ENCODE measurements at places on chromosomes 2 and 18.

GRCh38 chr2:181193550-181193949 lies 213.1 kb downstream of the UBE2E3 start:
- DNase-seq = no peak

- no peak for DNase-seq
Observed at GRCh38 chr2:168730344-168730743, 72.1 kb upstream of the NOSTRIN start.

DNA sequence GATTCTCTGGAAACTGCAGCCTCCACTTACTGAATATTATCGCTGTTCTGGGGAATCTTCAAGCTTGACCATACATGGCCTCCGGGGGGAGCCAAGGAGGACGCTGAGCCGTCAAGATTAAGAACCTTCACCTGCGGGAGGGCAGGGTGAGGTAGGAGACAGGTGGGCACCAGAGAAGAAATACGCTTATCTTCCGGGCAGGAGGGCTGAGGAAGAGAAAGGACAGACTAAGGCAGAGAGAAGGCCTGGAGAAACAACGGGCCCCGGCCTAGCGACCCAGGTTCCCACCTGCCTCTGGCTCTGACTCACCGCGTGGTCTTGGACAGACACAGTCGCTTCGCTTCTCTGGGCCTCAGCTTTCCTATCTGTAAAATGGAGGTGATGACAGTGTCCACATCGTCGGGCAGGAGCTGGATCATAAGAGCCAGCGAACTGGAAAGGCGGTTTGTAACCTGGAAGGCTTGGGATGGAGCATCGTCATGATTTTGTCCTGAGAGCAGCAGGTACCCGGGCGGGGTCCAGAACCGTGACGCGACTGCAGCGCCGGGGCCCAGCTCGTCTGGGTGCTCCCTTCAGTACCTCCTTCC lies 659 bp downstream of the ZNF142 start:
- DNase-seq = peak; percentile 18

- DNase-seq = no peak
Observed at GRCh38 chr2:6421138-6421730, 444.5 kb downstream of the CMPK2 start.

GRCh38 chr18:9906481-9906880 lies 7.3 kb upstream of the VAPA start:
- no peak for DNase-seq

DNA sequence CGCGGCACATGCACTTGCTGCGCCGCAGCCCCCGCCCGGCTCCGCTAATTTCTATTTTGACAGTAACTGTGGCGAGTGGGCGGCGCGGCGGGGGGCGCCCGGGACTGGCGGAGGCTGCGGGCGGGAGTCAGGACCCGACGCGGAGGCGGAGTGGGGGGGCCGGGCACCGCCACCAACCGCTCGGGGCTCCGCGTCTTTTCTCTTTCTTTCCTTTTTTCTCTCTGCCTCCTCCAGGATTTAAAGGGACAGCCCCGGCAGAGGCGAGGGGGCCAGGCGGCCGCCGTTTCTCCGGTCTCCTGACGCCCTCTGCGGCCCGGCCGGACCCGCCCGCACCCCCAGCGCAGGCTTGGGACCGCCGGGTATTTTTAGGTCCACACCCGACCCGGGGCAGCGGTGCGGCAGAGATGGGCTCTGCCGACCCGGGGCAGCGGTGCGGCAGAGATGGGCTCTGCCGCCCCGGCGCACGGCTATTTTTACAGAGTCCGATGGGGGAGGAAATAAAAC lies 460 bp upstream of the ZBTB7C start:
- no peak for DNase-seq

GRCh38 chr2:66582987-66583880 lies 148.3 kb downstream of the MEIS1 start:
- no peak for DNase-seq

GRCh38 chr2:17319090-17319489 lies 199.2 kb downstream of the RAD51AP2 start:
- no peak for DNase-seq

DNA sequence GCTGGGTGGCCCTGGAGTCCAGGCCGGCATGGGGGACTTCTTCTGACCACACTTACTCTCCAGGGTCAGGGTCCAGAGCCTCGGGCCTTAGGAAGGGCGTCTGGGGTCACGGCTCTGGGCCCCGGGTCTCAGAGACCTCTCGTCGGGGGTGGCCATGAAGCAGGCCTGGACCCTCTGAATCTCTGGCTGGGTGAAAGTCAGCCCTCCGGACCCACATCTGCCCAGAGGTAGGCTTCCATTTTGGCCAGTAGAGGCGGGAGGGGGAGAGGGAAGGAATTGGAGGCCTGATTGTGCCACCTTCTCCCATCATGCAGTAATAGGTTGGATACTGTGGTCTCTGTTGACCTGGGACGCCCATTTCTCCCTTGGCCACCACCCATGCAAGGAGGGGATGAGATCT lies 125.3 kb upstream of the GPC1 start:
- DNase-seq = no peak

- no peak for DNase-seq
Observed at GRCh38 chr18:74961596-74961995, 247.3 kb downstream of the PTGR3 start.

DNA sequence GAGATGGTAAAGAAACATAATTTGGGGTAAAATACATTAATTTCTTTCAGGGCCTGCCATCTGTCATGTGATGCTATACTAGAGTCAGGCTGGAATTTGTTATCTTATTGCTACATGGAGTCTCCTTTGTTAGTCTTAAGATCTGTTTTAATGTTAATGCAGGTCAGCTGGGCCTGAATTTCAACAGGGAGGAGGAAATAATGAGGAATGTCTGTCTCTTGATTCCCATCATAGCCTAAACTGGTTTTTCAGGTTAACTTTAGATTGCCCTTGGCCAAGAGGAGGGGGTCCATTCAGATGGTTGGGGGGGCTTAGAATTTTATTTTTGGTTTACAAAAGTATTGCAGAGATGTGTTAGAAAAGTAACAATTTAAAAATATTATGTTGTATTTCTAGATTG lies 19.0 kb upstream of the FEZ2 start:
- no peak for DNase-seq

DNA sequence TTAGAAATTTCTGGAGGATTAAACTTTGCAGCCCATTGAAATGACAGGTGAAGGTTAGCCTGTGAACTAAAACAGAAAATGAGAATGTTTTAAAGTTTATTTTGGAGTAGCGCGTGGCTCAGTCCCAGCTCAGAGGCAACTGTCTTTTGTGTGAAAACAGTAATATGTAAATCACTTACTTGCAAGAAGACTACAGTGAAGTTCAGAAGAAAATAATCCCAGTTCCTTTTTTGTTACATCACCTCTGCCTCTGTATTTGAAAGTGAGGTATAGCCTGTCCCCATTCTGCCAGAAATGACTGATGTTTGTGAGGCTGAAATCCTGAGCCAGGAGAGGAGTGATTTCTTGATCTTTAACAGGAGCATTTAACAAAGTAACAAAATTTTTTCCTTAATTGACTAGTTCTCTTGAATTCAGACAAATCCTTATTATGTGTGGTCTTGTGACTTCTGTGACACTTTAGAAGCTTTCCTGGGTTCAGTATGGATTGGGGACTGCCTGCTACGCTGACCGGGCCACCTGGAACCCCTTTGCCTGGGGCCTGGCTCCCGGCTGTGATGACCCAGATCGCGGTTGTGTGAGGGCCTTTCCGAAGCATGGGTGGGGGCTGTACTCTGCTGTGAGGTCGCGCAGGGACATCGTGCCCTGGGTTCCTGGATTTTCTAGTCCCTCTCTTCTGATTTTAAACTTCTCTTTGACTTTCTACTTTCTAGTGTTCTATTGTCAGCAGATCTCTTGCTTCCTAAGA lies 24.3 kb downstream of the TRAPPC12 start:
- DNase-seq = no peak

- DNase-seq = no peak
Observed at GRCh38 chr2:28002181-28002580, 111.7 kb downstream of the BABAM2 start.

DNA sequence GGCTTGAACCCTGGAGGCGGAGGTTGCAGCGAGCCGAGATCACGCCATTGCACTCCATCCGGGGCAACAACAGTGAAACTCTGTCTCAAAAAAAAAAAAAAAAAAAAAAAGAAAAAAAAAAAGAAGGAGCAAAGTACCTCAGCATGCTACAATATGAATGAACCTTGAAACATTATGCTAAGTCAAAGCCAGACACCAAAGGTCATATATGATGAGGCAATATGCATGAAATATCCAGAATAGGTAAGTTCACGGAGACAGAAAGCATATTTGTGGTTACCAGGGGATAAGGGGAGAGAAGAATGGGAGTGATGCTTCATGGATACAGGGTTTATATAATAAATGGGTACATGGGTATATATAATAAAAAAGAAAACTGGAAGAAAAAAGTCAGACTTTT lies 93.3 kb downstream of the PRELID3A start:
- no peak for DNase-seq

DNA sequence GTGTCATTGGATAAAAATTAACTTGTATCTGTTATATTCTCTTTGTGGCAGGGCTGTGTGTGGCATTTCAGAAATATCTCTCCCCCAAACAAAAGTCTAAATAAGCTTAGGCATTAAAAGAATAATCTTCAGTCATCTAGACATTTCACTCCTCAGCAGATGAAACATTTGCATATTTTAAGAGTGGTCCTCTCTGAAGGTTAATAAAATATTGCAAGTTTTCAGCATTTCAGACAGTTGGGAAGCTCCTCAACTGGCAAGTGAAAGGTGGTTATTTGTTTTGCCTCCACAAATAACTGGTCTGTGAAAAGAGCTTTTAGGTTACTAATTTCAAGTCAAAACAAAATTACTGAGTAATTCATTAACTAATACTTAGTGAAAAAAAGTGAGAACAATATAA lies 462.6 kb downstream of the EPHA4 start:
- no peak for DNase-seq

DNA sequence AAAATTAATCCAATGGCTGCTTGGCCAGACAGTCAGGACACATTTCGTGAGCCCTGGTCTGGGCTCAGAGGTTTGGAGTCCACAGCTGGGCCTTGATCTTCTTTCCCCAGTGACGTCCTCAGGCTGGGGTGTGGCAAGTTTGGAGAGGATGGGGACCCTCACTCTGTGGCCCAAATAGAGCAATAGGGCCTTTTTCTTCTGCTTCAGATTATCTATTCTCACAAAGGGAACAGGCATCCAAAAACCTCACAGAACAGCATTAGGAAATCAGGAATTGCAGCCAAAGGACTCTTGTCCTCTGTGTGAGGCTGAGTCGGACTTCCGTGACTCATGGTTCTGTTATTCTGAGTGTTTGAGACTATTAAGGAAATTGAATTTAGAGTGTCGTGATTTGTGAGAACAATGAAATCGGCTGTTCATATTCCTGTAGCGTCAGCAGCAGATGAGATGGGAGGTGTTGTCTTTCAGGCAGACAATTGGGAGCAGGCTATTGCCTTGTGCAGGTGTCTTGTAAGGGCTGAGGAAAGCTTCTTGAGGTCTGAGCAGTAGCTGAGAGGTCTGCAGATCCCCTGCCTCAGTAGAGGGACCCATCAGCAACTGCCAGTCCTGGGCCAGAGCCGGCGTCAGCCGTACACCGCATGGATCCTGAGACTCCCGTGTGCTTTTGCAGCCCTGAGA lies 113.8 kb downstream of the SH3RF3 start:
- DNase-seq = no peak

GRCh38 chr2:218815244-218815637 lies 16.4 kb downstream of the PRKAG3 start:
- no peak for DNase-seq

- no peak for DNase-seq
Observed at GRCh38 chr2:6924924-6925409, 7.8 kb downstream of the RNF144A start.

GRCh38 chr2:113220970-113221708 lies 47.4 kb downstream of the PSD4 start:
- DNase-seq = no peak

DNA sequence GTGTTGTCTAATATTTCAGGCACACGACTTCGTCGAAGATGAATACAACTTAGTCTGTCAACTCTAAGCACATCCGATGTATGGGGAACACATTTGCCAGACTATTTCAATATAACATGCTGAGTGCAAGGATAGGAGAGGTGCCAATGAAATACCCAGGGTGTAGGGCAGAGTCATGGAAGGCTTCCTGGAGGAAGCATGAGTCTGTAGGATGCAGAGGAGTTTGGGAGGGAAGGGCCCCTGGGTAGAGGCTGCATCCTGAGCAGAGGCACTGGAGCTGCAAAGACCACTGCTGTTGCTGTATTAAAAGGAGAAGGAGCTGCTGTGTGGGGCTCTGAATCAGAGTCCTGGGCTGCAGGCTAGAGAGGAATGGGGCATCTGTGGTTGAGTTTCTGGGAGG lies 89.9 kb downstream of the ASAP2 start:
- DNase-seq = no peak

- no peak for DNase-seq
Observed at GRCh38 chr18:64974391-64975125, 776.3 kb upstream of the CDH7 start.

DNA sequence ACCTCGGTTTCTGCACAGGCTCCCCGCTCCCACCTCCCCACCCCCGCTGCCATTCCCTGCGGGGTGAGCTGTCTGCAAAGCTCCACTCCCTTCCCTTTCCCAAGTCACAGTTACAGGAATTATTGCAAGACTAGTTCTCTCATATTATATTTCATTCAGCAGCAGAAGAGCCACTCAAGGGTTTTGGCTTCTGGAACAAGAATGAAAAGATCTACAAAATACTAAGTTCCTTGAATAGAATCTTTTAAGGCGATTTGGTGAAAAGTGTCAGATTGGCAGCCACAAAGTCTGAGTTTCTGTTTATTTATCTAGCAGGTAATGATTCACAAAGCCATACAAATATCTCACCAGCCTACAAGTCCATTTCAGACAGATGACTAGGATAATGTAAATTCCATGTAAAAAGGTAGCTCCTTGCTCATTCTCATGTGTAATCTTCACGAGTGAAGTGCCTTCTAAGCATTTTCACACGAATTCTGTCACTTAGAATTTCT lies 221.9 kb upstream of the RBBP8 start:
- DNase-seq = no peak

GRCh38 chr2:175003875-175004729 lies 1.1 kb downstream of the CHN1 start:
- DNase-seq = no peak

- DNase-seq = no peak
Observed at GRCh38 chr2:21438949-21439348, 315.2 kb downstream of the TDRD15 start.

GRCh38 chr2:46802665-46803546 lies 112.7 kb downstream of the MCFD2 start:
- DNase-seq = no peak

DNA sequence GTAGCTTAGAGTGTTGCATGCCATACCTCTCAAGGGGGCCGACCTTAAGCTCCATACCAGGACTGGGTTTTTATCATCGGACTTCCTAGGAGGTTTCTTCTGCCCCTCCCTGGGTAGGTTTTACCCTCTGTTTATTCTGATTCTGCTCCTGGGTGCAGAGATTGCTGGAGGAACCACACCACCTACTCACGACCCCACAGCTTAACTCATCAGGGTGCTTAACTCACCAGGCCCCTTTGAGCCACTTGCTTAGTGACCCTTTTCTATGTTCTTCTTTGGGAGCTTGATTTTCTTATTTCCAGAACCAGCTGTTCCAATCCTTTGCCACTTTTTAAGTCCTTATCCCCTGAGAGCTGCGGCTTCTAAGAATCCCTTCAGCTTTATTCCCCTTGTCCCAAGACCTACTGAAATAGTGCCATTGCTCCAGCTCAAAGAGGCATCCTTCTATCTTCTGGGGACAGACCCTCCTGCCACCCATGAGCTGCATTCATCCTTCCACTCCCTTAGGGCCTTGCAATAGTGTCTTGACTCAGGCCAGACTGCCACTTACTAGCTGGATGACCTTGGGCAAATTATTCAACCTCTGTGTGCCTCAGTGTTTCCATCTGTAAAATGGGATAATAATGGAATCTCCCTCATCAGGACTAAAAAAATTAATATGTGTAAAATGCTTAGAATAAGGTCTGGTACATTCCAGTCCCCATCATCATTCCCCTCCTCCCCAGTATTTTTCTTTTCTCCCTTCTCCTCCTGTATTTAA lies 5.8 kb downstream of the OXER1 start:
- DNase-seq = no peak

All from activated CD4-positive, alpha-beta T cell treated with anti-CD3 and anti-CD28 coated beads, Interleukin-2, amount 50 U/mL, for 24 hours (primary cell).